ENCODE measurements at places on chromosomes 4 and X. TPM values are rescaled to one million over a fixed set of nuclear protein-coding genes. Genes with fewer than 3 reads are reported as not detected.

The ANXA10 gene
- total RNA-seq = not detected

The PFKFB1 gene
- total RNA-seq = 0.45 TPM

The NUDT10 gene
- 22.7 TPM for total RNA-seq

The PDZD4 gene
- 89.6 TPM for total RNA-seq

GRCh38 chr4:98773638-98774037, 115.2 kb upstream of the TSPAN5 start:
- DNase-seq = no peak

Data from cerebellum (tissue), 4 donors.